GM23248 (cell line): ENCODE measurements at places on chromosomes 3 and 15. TPM values are rescaled to one million over a fixed set of nuclear protein-coding genes. Genes with fewer than 3 reads are reported as not detected.
A peak's percentile ranks its signal among the peaks of the same experiment; 100 is the strongest.

The AGBL1 gene
- total RNA-seq, result not detected in 2 replicates

The WDR93 gene
- total RNA-seq, result not detected in 2 replicates

The SCG3 gene
- total RNA-seq, result not detected in 2 replicates

DNA sequence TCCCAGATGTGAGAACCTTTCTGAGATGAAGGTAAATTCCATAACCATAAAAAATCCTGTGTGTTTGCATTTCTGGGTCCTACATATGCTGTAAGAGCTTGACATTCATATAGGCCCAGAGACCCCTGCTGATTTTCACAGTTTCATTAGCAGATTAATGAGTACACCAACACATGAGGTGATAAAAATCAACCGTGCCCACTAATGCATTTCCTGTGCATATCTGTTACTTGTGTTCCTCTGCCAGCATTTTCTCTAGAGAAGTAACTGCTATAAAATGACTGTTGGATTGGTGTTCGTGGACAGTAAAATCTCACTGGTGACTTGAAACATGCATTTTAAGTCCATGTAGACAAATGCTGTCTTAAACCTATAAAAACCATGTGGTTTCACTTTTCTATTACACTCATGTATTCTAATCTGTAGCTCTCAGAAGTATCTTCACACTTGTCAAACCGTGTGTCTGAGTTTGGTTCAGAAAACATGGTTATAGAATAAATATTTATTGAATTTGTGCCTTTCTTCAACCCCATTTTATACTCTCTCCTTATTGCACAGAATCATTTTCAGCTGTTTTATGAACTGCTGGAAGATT lies 14.6 kb downstream of the MAP2K5 start:
- no peak overlapping the region for H3K27ac ChIP-seq
- no peak for DNase-seq
- peaks cover 12% of the 10 kb centered on the region for H3K36me3 ChIP-seq
- no peak overlapping the region for H3K4me3 ChIP-seq

The ESYT3 gene
- total RNA-seq, result 0.63 and 1.3 TPM in 2 replicates

The PAK6 gene
- total RNA-seq, result not detected in 2 replicates

GRCh38 chr3:141426404-141427034 lies 58.2 kb downstream of the ZBTB38 start:
- peak; percentile 73 for DNase-seq
- H3K27ac ChIP-seq, result peak overlapping the region; percentile 60
- peaks cover 17% of the 10 kb centered on the region; the same call in 1 of the 2 replicates for H3K36me3 ChIP-seq

- no peaks in the 10 kb centered on the region for H3K36me3 ChIP-seq
- peaks cover 12% of the 10 kb centered on the region; the same call in 1 of the 2 replicates for H3K27me3 ChIP-seq
- no peak overlapping the region for H3K4me3 ChIP-seq
- peak; percentile 1 for DNase-seq
- peaks cover 13% of the 10 kb centered on the region for H3K4me1 ChIP-seq
- no peak overlapping the region for H3K27ac ChIP-seq
Measured at GRCh38 chr15:47384776-47385175, 332.5 kb upstream of the SEMA6D start.

DNA sequence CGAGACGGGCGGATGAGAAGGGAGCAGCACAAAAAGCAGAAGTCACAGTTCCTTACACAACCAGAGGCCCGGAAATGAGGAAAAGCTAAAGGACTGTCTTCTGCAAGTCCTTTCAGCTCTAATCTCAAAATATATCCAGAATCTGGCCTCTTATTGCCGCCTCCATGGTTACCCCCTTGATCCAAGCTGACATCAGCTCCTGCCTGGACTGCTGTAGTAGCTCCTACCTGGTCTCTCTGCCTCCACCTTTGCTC lies 324.0 kb upstream of the ROPN1 start:
- no peaks in the 10 kb centered on the region for H3K27me3 ChIP-seq
- DNase-seq, result no peak
- no peak overlapping the region for H3K27ac ChIP-seq
- no peaks in the 10 kb centered on the region for H3K36me3 ChIP-seq

DNA sequence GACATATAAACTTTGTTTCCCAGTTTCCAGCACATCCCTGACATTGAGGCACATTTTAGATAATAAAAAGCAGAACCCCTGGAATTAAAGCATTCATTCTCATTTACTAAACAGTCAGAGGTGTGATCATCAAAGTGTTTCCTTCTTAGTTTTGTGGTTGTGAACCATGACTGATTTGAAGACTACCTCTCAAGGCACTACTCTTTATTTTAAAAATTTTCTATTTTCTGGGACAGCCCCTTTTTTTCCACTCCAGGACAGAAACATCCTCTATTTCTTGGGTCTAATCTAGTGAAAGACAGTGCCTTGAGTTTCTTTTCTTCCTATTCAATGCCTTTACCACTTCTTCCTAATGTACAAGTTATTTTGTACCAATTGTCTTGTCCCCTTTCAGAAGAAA lies 5.2 kb downstream of the SST start:
- H3K4me1 ChIP-seq, result no peaks in the 10 kb centered on the region
- H3K36me3 ChIP-seq, result no peaks in the 10 kb centered on the region
- H3K4me3 ChIP-seq, result no peak overlapping the region
- no peak overlapping the region for H3K27ac ChIP-seq
- no peak for DNase-seq
- H3K27me3 ChIP-seq, result peaks cover 45% of the 10 kb centered on the region

DNA sequence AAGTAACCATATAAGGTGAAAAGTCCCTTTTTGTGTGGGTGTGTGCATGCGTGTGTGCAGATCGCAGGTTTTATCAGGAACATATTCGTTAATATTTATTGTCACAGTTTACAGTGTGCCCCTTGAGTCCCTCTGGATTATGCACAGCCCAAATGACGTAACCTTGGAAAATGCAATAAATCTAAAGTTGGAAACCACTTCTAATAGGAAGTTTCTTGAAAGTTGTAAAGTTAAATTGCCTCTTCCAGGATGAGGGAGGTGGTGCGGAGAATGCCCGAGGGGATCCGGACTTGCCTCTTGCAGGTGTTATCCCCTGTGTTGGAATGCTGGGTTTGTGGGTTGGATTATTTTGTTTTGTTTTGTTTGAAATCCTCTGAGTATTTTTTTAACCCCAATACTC lies 143.3 kb downstream of the CMSS1 start:
- H3K27ac ChIP-seq, result no peak overlapping the region
- DNase-seq, result peak; percentile 24
- no peak overlapping the region for H3K4me3 ChIP-seq
- H3K36me3 ChIP-seq, result no peaks in the 10 kb centered on the region

- H3K4me3 ChIP-seq, result no peak overlapping the region
- no peak overlapping the region for H3K27ac ChIP-seq
- H3K4me1 ChIP-seq, result no peaks in the 10 kb centered on the region; the same call in 1 of the 2 replicates
- peak; percentile 22 for DNase-seq
- no peaks in the 10 kb centered on the region for H3K36me3 ChIP-seq
Measured at GRCh38 chr15:99305761-99306505, 54.7 kb downstream of the LRRC28 start.

DNA sequence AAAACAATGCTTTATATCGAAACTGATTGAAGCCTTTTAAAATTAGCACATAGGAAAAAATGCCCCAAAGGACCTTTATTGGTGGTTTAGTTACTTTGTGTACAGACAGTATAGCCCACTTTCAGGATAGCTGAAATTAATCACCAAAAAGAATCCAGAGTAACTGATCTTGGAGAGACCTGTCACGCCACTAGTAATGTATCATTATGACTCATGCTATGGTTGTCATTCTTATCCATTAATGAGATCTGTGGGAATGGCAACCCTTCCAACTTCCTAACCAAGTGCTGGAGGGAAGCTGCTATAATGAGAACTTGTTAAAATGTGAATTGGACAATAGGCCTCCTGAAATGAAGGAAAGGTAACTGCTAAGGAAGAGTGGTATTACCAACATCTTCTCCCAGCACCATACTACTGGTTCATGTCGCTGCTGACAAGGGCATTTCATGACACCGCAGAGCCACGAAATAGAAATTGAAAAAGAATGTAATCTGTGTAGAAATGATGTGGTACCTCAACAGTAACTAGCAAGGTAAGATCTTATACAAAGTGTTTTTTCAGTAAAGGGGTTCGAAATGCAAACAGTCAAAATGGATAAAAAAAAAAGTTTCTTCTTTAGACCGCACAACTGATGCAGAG lies 7.1 kb upstream of the EMC4 start:
- H3K4me3 ChIP-seq, result no peak overlapping the region
- DNase-seq, result peak; percentile 67
- no peaks in the 10 kb centered on the region for H3K36me3 ChIP-seq
- H3K4me1 ChIP-seq, result peaks cover 10% of the 10 kb centered on the region
- no peak overlapping the region for H3K27ac ChIP-seq
- no peaks in the 10 kb centered on the region for H3K27me3 ChIP-seq

GRCh38 chr3:128480278-128480677 lies 12.7 kb downstream of the GATA2 start:
- no peaks in the 10 kb centered on the region for H3K27me3 ChIP-seq
- H3K36me3 ChIP-seq, result peaks cover 13% of the 10 kb centered on the region; the same call in 1 of the 2 replicates
- no peak overlapping the region for H3K4me3 ChIP-seq
